ENCODE measurements at places on chromosomes 4 and X.
A peak's percentile ranks its signal among the peaks of the same experiment; 100 is the strongest.

GRCh38 chrX:44261286-44261685 is 82.2 kb downstream of the EFHC2 start:
- no peak for DNase-seq

DNA sequence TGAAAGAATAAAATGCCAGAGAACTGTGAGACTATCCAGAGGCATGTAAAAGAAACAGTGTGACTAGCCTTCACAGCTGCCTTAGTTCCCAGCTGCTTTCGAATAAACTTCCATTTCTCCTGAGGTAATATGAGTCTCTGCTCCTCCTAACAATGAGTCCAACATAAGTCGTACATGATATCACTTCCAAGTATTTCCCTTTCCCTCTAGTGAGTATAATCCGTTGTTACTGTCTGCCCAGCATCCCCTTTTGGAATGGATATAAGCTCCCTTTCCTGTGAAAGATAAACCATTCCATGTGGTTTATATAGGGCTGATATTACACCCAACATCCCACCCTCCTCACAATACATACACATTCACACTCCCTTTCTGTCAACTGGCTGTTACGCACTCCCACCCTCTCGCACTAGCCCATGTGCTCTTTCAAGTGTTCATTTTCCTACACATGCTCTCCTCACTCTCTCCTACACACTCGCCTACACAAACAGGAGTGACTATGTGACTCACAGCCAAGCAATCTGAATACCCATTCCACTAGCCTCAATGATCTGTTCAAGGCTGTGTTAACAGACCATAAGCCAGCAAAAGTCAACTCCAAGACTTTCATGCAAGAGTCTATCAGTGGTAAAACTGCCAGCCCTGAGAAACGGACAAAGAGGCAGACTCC is 5.0 kb downstream of the NAF1 start:
- DNase-seq = no peak

GRCh38 chr4:184102488-184102887 is 115.2 kb downstream of the ENPP6 start:
- no peak for DNase-seq

DNA sequence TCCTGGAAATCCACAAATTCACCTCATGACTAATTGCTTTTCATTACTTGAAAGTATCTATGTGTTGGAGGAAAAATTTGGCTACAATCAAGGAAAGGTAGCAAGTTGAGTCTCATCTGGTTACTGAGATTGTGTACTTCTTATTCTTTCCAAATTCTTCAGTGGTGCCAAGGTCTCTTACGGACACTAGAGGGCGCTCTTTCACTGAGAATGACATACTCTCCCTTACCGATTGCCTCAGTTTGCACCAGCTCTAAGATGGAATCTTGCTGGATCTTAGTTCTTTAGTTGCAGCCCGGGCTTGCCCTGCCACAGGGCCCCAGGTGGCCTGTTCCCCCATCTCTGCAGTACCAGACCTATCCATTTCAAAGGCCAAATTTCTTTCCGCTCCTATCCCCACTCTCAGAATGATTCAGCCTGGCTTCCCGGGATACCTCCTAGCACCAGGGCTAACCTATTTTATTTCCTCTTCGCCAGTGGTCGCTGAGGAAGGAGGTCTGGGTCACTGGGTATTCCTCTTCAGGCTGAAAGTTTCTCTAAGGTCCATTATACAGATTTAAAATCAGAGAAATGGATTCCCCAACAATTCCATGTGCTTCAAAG is 24.6 kb upstream of the GPR50 start:
- no peak for DNase-seq

DNA sequence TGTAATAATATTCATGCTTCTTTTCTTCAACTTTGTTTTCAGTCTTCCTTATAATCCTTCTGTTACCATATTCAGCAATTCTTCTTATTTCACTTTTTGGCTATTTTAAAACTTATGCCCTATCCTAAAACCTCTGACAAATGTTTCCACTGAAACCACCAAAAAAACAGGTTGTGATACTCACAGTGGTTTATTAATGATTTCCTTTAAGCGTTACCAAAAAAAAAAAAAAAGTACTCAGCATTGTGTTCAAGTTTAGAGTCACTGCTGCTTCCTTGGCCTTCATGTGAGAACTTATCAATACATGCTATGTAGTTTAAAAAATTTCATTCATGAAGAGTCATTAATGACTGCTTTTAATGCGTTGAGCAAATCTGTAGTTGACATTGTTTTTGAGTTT is 35.4 kb upstream of the UGT2A3 start:
- DNase-seq = no peak

DNA sequence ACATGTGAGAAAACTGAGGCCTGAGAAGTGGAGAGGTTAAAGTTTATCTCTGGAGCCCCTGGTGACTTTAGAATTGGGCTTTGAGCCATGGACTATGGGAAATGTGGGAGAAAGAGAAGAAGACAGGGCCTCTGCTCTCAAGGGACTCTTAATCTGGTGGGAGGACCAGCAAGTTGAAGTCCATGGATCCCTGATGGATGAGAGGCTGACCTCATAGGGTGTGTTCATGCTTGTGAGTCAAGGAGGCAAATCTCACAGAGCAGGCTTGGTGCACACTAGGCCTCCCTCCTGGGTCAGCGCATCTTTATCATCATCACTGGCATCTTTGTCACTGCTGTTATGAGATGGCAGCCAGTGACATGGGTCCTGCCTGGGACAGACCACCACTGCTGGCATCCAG is 211.9 kb downstream of the AFAP1 start:
- DNase-seq = no peak

- no peak for DNase-seq
Measured at GRCh38 chrX:135531813-135532212, 11.4 kb downstream of the INTS6L start.

DNA sequence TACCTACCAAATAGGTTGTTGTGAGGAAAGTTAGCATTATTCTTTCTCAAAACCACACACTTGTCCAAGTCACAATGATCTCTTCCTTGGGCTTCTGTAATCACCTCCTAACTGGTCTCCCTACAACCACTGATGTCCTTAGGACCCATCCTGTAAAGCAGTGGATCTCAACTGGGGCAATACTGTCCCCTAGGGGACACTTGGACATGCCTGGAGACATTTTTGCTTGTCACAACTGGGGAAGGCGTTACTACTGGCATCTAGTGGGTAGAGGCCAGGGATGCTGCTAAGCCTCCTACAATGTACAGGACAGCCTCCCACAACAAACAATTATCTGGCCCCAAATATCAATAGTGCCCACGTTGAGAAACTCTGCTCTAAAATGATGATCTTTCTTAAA is 118.7 kb upstream of the AP1S2 start:
- DNase-seq = no peak

DNA sequence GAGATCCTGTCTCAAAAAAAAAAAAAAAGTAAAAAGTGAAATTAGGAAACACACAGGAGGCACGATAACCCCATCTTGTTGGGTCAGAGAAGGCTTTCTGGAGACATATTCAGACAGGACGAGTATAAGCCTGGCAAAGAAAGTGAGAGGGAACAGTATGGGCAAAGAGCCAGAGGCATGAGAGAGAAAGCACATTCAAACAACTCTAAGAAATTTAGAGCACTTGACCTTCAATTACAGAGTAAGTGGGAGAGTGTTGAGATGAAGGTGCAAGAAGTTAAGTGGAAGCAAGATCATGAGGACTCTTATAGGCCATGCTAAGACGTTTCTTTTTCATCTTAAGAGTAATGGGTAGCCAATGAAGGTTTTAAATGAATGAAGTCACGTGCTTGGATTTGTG is 70.4 kb downstream of the ELOVL6 start:
- no peak for DNase-seq

DNA sequence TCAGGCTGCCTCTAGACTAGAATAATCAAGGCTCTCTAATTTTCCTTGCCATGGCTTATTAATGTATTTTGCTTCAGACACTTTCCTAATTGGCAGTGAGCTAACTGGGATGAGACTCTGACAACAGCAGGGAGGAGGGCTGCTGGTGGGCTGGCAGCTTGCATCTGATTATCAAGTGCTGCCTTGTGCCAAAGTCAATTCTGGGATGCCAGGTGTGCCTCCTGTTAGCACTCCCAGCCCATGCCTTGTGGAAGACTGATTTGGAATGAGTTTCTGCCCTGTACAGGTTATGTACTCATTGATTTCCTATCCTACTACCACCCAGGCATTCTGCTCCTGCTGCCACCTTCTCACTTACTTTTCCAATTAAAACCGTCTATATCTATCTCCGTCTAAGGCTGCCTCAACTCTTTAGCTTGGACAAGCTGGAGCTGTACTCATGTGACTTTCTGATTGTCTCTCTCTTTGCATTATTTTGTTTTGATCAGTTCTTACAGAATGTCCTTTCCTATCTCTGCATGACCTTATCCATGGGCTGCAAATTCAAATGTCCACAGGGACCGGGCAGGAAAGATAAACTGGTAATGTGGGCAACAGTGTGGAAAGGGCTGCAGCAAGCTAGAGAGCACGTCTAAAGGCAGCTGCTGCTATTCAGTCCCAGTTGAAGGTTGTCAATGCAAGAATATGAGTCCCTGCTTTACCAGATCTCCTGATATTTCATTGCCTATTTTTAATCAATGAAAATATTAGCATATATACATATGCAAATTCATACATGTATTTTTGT is 112.6 kb downstream of the GABRA2 start:
- DNase-seq = no peak

DNA sequence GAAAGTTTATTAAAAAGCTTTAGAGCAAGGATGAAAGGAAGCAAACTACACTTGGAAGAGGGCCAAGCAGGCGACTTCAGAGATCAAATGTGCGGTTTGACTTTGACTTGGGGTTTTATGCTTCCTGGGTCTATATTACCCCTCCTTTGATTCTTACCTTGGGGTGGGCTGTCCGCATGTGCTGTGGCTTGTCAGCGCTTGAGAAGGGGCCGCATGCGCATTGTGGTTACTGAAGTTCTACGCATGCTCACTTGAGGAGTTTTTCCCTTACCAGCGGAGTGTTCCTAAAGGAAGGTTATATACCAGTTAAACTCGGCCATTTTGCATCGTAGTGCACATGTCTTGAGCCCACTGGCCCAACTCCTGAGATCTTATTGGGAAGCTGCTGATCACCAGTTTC is 9.9 kb downstream of the ZNF157 start:
- DNase-seq = peak; percentile 30

- no peak for DNase-seq
Measured at GRCh38 chr4:181908168-181908567, 335.0 kb upstream of the TENM3 start.

GRCh38 chr4:158050942-158051341 is 121.9 kb downstream of the GASK1B start:
- DNase-seq = no peak

GRCh38 chr4:168498251-168498650 is 1.4 kb downstream of the PALLD start:
- no peak for DNase-seq

DNA sequence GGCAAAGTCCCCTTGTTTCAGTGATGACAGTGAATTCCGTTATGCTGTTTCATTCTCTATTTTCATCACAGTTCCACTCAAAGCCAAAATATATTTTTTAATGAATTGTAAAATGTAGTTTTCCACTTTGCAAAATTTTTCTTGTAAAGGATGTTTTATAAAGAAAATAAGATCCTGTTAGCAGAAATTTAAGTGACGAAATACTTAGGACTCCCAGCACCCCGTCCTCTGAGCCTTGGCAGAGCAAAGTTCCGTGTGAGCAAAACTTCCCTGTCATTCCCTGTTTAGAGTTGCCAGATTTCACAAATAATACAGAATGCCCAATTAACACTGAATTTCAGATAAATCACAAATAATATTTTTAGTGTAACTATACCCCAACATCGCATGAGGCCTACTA is 81.0 kb upstream of the RBPJ start:
- no peak for DNase-seq

- DNase-seq = no peak
Measured at GRCh38 chrX:45840411-45840950, 639.8 kb upstream of the DIPK2B start.

- DNase-seq = no peak
Measured at GRCh38 chr4:21948347-21949072, at the start of gene KCNIP4. KCNIP4 (minus strand) TSS chr4:21948772.

DNA sequence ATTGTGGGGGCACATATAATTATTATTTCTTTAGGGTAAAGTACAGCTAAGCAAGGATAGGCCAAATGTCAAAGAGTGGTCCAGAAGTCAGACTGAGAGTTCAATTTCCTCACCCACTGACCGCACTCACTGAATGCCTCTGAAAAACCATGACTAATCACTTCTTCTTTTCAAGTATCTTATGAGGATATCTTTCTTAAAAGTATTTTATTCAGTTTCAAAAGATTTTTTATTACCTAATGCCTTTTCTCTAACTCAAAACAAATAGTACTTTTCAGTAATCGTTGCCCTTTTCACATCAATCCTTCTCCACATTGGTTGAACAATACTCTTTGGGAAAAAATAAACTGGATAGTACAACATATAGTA is 61.7 kb upstream of the CAMK2D start:
- DNase-seq = no peak

DNA sequence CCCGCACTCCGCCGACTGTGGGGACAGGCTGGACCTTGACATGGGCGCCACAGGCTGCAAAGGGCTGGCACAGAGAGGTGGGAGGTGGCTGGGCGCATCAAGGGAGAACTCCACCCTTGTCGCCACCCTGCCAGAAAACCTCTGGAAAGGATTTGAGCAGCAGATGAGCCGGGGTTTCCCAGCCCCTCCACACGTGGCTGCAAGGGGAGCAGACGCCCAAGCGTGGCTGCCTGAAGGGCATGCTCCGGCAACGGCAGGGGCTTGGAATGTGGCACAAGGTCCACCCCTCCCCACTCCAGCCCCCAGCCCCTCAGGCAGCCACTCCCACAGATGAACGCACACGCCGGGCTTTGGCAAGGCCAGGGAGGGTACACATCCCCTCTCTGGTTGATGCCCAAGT is 4.6 kb downstream of the BGN start:
- DNase-seq = no peak

GRCh38 chrX:267771-268261 is 13.4 kb upstream of the PLCXD1 start:
- DNase-seq = no peak

DNA sequence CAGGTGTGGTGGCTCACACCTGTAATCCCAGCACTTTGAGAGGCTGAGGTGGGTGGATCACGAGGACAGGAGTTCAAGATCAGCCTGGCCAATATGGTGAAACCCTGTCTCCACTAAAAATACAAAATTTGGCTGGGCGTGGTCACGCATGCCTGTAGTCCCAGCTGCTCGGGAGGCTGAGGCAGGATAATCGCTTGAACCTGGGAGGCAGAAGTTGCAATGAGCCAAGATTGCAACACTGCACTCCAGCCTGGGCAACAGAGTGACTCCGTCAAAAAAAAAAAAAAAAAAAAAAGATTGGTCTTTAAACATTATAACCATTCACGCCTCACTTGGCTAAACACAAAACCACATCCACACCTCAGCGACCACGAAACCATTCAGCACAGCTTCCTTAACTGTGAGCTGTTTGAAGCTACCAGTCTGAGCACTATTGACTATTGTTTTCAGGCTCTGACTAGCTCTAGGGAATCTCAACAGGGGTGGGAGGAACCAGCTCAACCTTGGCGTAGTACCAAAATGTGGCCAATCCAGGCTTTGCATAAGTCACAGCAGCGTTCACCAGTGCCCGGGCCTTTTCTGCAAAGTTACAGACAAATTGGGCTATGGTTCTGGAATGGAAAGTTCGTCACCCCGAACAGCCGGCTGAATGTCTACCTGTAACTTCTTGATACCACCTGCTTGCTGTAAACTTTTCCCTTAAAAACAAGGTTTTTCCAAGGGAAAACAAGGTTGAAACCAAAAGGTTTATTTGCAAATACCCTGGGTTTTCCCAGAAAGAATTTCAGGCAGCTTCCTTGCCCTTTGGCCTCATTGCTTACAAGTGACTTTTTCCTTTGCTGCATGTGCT is 73.6 kb upstream of the DHX15 start:
- no peak for DNase-seq
